Cardiac muscle cell (in vitro differentiated cells and primary cell): ENCODE measurements at places on chromosomes 11 and 22.

DNA sequence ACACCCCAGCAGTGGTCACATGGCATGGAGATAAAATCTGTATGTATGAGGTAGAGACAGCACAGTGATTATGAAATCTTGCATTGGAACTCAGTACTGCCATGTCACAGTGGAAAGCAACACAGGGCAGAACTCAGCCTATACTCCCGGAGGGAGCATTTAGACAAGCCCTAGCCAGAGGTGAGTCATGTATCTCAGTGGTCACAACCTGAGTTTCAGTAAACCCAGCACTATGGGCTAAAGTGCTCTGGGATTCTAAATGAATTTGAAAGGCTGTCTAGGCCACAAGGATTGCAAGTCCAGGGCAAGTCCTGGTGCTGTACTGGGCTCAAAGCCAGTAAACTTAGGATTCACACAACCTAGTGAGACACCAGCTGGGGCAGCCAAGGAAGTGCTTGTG is 1717.1 kb upstream of the RAG2 start:
- H3K36me3 ChIP-seq = no peaks in the 10 kb centered on the region
- no peaks in the 10 kb centered on the region for H3K27me3 ChIP-seq
- DNase-seq = no peak
- no peaks in the 10 kb centered on the region for H3K4me1 ChIP-seq

GRCh38 chr11:84408946-84409411 is 1122.8 kb upstream of the CCDC90B start:
- H3K27ac ChIP-seq = no peak overlapping the region
- no peaks in the 10 kb centered on the region for H3K27me3 ChIP-seq
- no peak for DNase-seq
- no peaks in the 10 kb centered on the region for H3K36me3 ChIP-seq
- no peak overlapping the region for H3K4me3 ChIP-seq

GRCh38 chr11:86591631-86592030 is 80.8 kb downstream of the ME3 start:
- DNase-seq = no peak
- no peaks in the 10 kb centered on the region for H3K27me3 ChIP-seq
- H3K27ac ChIP-seq = no peak overlapping the region
- H3K4me3 ChIP-seq = no peak overlapping the region
- H3K4me1 ChIP-seq = peaks cover 14% of the 10 kb centered on the region

DNA sequence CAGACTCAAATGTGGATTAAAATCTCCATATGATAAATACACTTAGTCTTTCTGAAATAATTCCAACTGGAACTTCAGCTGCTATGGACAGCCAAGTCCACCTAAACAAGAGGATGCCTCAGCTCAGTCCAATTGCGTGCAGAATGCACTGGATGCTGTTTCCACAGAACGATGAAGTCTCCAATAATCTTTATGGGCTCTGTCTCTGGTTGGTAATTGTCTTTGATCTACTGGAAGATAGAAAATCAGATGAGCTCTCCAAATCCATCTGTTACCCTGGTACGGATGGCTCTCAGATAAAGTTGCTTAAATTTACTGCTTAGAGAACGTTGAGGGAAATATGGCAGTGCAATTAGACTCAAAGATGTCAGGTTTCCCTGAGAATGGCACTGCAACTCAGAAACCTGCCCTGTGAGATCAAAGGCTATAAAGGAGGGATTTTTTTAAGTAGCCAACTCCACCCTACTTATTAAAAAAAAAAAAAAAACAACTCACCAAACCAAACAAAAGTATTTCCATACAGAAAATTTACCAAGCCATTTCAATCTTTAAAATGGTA is 859 bp upstream of the BIRC3 start:
- no peaks in the 10 kb centered on the region for H3K4me1 ChIP-seq
- H3K27ac ChIP-seq = no peak overlapping the region
- H3K4me3 ChIP-seq = no peak overlapping the region
- no peaks in the 10 kb centered on the region for H3K36me3 ChIP-seq
- DNase-seq = no peak
- H3K27me3 ChIP-seq = peaks cover 20% of the 10 kb centered on the region

- no peak for DNase-seq
- no peak overlapping the region for H3K27ac ChIP-seq
- H3K4me1 ChIP-seq = peaks cover 50% of the 10 kb centered on the region
- no peaks in the 10 kb centered on the region for H3K27me3 ChIP-seq
- no peak overlapping the region for H3K4me3 ChIP-seq
These were observed 383.0 kb upstream of the NARS2 start for GRCh38 chr11:78957476-78958245.

GRCh38 chr11:61756452-61757212 is 4.2 kb downstream of the MYRF start:
- H3K36me3 ChIP-seq = no peaks in the 10 kb centered on the region
- peak overlapping the region; percentile 85 for H3K27ac ChIP-seq
- H3K27me3 ChIP-seq = no peaks in the 10 kb centered on the region
- H3K4me1 ChIP-seq = peaks cover 28% of the 10 kb centered on the region
